Heart right ventricle (tissue), 16 donors: ENCODE measurements at places on chromosomes 11 and 22. TPM values are rescaled to one million over a fixed set of nuclear protein-coding genes. Genes with fewer than 3 reads are reported as not detected.

- DNase-seq: peak; percentile 42
- peak overlapping the region; percentile 97 for H3K27ac ChIP-seq
- H3K4me1 ChIP-seq: peaks cover 31% of the 10 kb centered on the region
- H3K27me3 ChIP-seq: no peaks in the 10 kb centered on the region
- H3K36me3 ChIP-seq: no peaks in the 10 kb centered on the region
Observed at GRCh38 chr11:73760135-73760678, 667 bp downstream of the RAB6A start.

DNA sequence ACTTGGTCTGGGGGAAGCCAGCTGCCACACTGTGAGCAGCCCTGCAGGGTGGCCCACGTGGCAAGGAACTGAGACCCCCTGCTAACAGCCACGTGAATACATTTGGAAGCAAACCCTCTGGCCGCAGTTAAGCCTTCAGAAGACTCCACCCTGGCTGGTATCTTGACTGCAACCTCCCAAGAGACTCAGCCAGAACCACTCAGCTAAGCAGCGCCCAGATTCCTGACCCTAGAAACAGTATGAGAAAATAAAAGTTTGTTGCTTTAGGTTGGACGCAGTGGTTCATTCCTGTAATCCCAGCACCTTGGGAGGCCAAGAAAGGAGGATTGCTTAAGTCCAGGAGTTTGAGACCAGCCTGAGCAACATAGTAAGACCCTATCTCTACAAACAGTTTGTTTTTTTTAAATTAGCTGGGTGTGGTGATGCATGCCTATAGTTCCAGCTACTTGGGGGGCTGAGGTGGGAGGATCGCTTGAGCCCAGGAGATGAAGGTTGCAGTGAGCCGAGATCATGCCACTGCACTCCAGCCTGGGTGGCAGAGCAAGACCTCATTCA is 8.7 kb downstream of the ZMAT5 start:
- H3K4me1 ChIP-seq: no peaks in the 10 kb centered on the region
- H3K27ac ChIP-seq: no peak overlapping the region
- no peaks in the 10 kb centered on the region for H3K36me3 ChIP-seq
- no peaks in the 10 kb centered on the region for H3K27me3 ChIP-seq

DNA sequence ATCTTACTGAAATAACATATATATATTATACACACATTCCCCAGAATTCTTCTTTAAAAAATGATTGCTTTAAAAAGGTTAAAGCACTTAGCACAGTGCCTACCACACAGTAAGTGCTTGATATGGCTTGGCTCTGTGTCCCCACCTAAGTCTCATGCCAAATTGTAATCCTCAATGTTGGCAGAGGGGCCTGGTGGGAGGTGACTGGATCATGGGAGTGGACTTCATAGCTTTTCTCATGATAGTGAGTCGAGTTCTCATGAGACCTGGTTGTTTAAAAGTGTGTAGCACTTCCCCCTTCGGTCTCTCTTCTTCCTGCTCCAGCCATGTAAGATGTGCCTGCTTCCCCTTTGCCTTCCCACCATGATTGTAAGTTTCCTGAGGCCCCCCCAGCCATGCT is 6.2 kb downstream of the CRYAB start:
- H3K4me1 ChIP-seq: no peaks in the 10 kb centered on the region
- H3K27me3 ChIP-seq: no peaks in the 10 kb centered on the region
- H3K4me3 ChIP-seq: no peak overlapping the region
- H3K36me3 ChIP-seq: peaks cover 25% of the 10 kb centered on the region

DNA sequence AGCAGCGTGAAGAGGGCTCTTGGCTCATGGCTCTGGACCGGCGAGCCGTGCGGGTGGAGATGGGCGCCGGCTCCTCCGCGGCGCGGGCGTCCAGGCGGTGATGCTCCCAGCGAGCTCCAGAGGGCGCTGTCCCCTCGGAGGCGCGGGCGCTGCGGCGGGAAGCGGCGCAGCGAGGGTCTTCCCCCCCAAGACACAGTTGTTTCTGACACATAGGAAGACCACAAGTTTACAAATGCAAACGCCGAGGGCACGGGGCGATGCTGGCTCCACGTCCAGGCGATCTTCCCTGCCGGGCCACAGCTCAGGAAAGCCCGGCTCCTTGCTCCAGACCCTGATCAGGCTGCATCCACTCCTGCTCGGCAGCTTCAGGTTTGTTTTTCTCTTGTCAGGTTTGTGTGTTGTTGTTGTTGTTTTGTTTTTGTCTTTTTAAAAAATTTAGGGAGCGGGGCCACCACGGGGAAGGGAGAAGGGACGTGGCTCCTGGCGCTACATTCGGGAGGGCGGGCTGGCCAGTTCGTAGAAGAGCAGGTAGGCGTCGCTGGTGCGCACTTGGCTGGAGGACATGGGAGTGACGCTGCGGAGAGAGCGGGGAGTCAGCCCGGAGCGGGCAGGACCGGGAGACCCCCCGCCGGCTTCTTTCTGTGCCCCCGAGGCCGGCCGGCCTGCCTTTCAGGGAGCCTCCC is 10.0 kb upstream of the MFRP start:
- H3K4me1 ChIP-seq: peaks cover 22% of the 10 kb centered on the region
- DNase-seq: peak; percentile 81
- H3K27ac ChIP-seq: peak overlapping the region; percentile 58
- H3K27me3 ChIP-seq: peaks cover 7% of the 10 kb centered on the region

DNA sequence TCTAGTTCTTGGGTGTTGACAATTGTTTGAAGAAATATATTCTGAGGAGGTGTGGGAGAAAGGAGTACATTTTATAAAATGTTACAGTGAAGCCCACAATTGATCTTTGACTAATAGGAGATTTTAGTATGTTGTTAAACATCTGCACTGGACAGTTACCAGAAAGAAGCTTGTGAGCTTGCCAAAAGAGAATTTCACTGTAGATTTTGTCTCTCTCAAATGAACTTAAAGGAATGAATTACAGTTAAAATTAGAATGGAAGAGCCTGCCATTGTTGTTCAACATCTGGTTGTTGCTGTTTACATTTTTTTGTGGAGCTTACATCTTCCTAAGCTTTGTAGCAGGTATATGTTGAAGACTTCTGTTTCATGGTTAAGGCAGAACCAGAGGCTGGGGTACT is 620.5 kb upstream of the CCDC179 start:
- H3K27me3 ChIP-seq: no peaks in the 10 kb centered on the region
- H3K4me3 ChIP-seq: no peak overlapping the region
- no peak overlapping the region for H3K27ac ChIP-seq
- H3K4me1 ChIP-seq: no peaks in the 10 kb centered on the region

DNA sequence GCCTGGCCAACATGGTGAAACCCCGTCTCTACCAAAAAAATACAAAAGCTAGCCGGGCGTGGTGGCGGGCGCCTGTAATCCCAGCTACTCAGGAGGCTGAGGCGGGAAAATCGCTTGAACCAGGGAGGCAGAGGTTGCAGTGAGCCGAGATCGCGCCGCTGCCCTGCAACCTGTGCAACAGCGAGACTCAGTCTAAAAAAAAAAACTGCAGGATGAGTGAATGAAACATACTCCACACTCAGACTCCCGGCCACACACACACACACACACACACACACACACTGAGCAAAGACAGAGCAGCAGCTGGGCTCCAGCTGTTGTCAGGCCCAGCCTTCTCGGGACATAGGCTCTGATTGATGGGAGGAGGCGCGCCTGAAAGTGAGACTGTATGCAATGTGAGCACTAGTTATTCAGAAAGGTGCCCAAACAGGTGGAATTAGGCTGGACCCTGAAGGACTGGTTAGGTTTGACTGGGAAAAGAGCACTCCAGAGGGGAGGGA is 1.5 kb upstream of the PLEKHA7 start:
- no peaks in the 10 kb centered on the region for H3K36me3 ChIP-seq
- no peak overlapping the region for H3K4me3 ChIP-seq
- H3K27ac ChIP-seq: no peak overlapping the region
- no peak for DNase-seq
- H3K4me1 ChIP-seq: no peaks in the 10 kb centered on the region

The OR4S2 gene
- not detected for polyA plus RNA-seq

The ASRGL1 gene
- polyA plus RNA-seq: 3.1 TPM

The MUC2 gene
- polyA plus RNA-seq: not detected
